ENCODE measurements at places on chromosomes 16 and 17.

- DNase-seq, result no peak
Measured at GRCh38 chr16:82888591-82889001, 261.8 kb downstream of the CDH13 start.

- no peak for DNase-seq
Measured at GRCh38 chr17:72466606-72467005, 345.8 kb downstream of the SOX9 start.

- no peak for DNase-seq
Measured at GRCh38 chr17:56452461-56452860, 141.0 kb upstream of the NOG start.

GRCh38 chr16:50611332-50611934 is 63.2 kb downstream of the NKD1 start:
- no peak for DNase-seq

DNA sequence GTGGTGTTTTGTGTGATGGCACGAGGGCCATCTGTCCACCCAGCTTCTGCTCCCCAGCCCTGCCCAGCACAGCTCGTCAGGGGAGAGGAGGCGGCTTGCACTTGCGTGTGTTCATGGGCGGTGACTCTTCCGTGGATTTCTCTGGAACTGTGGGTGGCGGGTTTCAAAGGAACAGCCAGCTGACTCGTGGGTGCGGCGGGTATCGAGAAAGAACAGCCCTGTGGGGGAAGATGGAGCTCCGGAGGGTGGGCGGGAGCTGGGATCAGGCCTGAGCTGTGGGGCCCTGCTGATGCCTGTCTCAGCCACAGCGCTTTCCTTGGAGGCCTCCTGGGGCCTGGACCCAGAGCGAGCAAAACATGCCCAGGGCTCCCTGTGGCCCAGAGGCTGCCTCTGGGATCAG is 13.2 kb downstream of the NAGPA start:
- DNase-seq, result no peak

All from activated T-helper 1 cell treated with anti-CD3 and anti-CD28 coated beads, Interleukin-2, amount 50 U/mL, for 16 hours (primary cell).